ENCODE measurements at places on chromosomes 16 and 17.

DNA sequence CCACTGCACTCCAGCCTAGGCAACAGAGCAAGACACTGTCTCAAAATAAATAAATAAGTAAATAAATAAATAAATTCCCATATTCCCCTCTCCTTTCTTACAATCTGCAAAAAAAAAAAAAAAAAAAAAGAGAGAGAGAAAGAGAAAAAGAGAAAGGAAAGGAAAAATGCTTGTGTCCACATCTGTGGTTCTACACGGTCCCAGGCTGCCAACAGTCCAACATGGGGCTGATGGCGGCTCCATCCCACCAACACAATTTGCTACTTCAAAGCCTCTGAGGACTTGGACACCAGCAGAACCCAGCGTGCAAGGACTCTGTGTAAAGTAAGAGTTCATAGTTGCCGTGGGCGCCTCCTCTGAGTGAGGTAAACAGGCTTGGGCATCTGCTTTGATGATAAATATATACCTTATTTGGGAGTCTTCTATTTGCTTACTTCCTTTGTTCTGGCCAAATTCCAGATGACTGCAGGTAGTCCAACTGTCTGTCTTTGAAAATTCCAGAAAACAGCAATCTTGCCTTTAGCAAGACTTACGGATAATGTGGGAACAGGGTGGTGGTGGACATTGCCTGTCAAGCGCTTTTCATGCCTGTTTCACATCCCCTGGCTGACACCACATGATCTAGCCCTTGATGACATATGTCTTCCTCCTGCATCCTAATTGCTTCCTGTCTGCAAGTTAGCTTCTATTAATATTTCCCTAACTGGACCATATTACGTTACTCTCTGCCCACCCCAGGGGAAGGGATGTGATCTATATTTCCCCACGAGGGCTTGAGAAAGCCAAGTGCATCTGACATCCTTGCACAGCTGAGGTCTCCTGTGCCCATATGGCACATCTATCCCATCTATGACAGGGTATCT is 10.1 kb downstream of the LITAF start:
- peak; percentile 54 for DNase-seq

- no peak for DNase-seq
Measured at GRCh38 chr16:22050963-22051362, 41.4 kb upstream of the VWA3A start.

GRCh38 chr17:4738136-4739121 is 1.2 kb upstream of the ZMYND15 start:
- DNase-seq = peak; percentile 79

DNA sequence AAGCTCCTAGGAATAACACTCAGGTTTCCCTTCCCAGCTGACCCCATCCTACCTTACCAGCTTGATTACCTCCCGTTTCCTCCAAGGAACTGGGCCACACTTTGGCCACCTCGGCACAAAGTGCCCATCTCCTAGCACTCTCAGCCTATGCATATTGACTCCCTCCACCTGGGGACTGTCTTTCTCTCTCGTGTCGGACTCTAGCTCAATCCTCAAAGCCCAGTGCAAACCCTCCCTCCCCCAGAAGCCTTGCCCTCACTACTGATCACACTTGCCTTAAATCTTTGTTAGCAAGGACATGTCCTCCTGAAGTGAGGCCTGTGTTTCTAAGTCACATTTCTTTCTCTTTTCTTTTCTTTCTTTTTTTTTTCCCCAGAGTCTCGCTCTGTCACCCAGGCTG is 2.6 kb upstream of the RAB26 start:
- DNase-seq = no peak

DNA sequence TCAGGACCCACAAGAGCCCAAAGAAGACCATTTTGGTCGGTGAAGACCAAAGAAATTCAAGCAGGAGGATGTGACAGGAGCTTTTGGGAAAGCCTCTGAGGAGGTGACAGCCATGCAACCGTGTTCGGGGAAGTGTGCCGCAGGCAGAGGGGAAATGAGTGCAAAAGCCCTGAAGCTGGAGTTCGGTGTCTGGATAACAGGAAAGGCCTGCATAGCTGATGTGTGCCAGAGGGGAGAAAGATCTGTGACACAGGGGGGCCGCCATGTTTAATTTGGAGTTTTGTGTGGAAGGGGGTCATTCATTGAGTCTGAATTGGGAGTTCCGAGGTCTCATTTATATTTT is 870 bp upstream of the ZC3H7A start:
- peak; percentile 80 for DNase-seq

GRCh38 chr17:48016112-48016511 is 21.5 kb downstream of the COPZ2 start:
- DNase-seq = no peak

- DNase-seq = no peak
Measured at GRCh38 chr17:35051579-35052240, 11.8 kb downstream of the RFFL start.

DNA sequence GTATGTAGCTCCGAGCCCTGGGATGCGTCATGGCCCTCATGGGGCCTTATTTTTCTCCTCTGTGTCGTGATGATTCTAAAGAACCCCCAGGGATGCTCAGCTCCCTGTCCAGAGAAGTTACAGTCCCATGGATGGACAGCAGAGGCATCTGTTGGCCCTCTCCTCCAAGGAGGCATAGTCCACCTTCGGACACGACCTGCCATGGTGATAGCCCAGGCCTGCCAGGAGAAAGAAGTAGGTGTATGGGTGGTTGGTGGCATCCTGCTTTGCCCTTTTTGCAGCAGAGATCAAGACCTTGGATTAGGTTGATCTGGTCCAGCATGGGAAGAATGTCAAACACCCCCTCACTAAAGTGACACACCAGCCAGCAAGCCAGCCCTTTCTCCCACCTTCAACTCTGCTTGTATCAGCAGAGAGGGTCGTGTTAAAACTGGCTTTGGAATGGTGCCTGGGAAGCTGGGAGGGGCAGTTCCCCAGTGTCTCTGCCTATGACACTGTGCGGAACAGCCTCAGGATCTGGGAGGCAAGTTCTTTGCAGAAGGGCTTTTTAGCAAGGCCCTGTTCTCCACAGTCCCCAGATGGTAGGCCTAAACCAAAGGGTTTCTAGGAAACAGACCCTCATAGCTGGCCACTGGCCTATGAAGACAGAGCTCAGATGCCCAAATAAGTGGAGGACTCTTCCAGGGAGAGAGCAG is 259.9 kb upstream of the RPL38 start:
- no peak for DNase-seq
